ENCODE measurements at places on chromosomes 3 and 15.

GRCh38 chr3:10196389-10197052 lies 31.8 kb downstream of the IRAK2 start:
- DNase-seq: no peak

GRCh38 chr3:59424268-59425010 lies 374.6 kb upstream of the CFAP20DC start:
- DNase-seq: no peak

DNA sequence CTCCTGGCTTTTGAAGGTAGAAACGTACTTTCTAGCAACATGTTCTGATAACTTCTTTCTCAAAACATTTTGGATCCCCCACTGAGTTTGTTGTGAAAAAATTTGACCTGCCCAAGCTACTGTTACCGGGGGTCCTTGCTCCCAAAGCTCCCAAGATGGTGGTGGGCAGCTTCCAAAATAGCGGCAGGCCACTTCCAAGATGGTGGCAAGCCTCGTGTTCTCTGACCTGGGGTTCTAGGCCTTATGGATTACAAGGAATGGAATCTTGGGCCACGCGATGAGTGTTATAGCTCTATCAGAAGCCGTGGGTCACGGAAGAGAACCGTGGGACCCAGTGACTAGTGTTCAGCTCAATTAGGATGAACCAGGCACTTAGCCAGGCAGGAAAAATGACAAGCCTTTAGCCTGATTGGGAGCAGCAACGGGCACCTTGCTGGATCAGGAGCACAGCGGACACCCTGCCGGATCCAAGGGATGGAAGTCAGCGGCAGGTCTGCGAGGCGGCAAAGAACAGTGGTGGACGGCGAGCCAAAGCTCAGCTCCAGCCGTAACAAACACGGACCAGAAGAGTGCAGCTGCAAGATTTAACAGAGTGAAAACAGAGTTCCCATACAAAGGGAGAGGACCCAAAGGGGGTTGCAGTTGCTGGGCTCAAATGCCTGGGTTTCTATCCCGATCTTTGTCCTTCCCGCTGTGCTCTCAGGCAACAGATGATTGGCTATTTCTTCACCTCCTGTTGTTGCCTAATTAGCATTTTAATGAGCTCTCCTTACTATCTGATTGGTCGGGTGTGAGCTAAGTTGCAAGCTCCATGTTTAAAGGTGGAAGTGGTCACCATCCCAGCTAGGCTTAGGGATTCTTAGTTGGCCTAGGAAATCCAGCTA lies 133.3 kb downstream of the WDR72 start:
- DNase-seq: no peak

DNA sequence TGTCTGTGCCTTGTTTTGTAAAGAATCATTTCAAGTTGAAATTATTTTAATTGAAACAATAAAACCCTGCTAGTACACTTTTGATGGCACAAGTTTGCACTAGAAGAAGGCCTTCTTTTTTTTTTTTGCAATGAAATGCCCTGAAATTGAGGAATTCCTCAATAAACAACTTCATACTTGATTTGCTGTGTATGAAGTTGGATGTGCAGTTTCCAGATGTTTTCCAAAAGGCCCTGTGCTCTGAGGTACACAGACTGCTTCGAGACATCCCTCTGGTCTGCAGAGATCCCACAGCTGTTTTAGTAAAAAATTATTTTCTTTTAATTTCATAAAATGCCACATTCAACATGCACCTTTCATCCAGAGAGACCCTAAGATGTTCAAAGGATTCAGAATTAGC lies 48.9 kb downstream of the HES1 start:
- no peak for DNase-seq

DNA sequence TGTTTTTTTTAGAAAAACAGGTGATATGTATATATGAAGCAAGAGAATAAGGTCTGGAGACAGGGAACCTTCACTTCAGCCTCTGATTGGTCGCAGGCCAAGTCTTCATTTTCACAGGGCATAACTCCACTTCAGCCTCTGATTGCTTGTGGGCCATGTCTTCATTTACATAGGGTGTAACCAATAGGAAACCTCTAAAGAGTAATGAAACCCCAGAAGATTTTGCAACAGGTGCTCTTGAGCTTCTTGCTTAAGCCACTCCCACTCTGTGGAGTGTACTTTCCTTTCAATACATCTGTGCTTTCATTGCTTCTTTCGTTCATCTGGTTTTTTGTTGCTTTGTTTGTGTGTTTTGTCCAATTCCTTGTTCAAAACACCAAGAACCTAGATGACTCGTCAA lies 22.6 kb upstream of the SCG3 start:
- no peak for DNase-seq

- no peak for DNase-seq
These were observed 767.7 kb upstream of the LMCD1 start for GRCh38 chr3:7733933-7734332.

DNA sequence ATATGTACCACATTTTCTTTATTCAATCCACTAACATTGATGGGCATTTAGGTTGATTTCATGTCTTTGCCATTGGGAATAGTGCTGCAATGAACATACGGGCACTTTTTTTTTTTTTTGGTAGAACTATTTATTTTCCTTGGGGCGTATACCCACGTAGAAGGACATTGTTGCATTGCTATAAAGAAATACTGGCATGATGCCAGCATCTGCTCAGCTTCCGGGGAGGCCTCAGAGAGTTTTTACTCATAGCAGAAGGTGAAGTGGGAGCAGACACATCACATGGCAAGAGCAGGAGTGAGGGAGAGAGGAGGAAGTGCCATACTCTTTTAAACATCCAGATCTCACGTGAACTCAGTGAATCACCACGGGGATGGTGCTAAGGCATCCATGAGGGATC lies 197.0 kb downstream of the SQOR start:
- no peak for DNase-seq

GRCh38 chr3:193620650-193621049 lies 27.6 kb downstream of the OPA1 start:
- peak; percentile 28 for DNase-seq

- DNase-seq: no peak
These were observed 8.3 kb upstream of the CIB2 start for GRCh38 chr15:78139578-78139977.

GRCh38 chr15:38671675-38672254 lies 107.2 kb upstream of the RASGRP1 start:
- DNase-seq: no peak

DNA sequence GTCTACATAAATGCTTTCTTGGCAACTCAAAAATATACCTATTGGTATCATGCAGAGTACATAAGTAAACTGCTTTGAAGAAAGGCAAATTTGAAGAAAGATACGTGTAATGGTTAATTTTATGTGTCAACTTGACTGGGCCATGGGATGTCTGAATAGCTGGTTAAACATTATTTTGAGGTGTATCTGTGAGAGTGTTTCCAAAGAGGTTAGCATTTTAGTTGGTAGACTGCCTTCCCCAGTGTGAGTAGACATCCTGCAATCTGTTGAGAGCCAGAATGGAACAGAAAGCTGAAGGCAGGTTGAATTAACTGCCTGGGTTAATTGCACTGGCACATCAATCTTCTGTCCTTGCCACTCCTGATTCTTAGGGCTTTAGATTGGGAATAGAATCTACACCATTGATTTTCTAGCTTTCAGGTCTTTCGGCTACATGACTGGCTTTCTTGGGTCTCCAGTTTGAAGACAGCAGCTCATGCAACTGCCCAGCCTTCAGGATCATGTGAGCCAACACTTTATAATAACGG lies 98.3 kb downstream of the CMSS1 start:
- DNase-seq: no peak

DNA sequence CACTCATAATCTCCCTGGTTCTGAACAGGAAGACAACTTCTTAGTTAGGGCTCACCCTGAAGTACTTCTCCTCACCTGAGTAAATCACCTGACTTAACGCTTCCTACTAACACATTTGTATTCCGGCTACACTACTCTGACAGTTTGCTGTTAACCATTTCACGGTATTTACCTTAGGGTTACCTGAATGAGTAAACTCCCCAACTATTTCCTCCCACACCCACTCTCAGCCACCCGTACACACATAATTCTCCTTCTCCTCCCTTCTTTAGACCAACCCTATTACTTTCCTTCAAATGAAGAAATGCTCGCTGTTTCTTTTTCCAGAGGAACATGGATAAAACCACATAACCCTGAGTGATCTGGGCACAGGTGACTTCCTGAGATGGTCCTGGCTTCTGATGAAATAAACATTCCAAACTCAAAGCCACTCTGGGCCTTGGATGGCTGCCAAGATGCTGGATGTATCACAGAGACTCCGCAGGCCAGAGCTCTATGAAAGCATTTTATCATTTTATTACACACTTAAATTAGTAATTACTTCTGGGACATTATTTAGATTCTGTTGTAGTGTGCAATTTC lies 183.6 kb upstream of the ATP11B start:
- no peak for DNase-seq

DNA sequence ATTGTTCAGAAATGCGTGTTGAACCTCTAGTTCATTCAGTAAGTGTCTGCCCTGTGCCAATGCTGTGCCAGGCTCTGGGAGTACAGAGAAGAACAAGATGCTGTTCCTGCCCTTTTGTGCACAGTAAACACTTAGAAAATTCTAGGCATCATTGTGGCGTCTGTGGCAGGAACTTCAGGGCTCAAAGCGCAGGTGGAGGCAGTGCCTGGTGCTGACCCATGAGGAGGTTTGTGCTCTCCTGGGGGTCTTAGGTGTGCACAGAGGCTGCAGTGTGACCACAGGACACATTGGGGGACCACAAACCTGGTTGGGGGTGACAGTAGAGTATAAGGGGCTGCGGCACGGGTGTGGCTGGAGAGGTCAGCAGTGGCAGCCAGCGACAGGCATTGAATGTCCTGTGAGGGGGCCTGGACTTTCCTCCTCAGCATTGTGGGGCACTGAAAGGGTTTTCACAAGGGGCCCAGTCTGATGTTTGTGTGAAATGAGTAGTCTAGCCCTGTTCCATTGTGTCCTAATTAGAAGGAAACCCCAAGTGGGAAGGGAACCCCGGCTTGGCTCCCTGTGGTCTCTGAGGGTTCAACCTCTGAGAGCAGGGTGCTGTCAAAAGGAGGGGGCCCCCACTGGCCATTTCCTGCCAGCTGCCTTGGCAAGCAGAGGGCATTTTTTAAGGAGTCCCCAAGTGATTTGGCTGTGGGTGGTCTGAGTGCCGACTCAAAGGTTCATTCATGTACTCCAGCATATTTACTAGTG lies 20.9 kb downstream of the MRAS start:
- DNase-seq: no peak

- no peak for DNase-seq
These were observed 42.1 kb downstream of the MINAR1 start for GRCh38 chr15:79474252-79474651.

GRCh38 chr15:89654847-89655805 lies at the start of gene KIF7:
Gene KIF7, minus strand, starts transcription at chr15:89655467. Its CDS starts 2,537 bp downstream, at chr15:89652930.
- DNase-seq: peak; percentile 59

- no peak for DNase-seq
These were observed 131.5 kb downstream of the WNT7A start for GRCh38 chr3:13748276-13748879.

GRCh38 chr3:126960604-126960995 lies 22.3 kb upstream of the PLXNA1 start:
- DNase-seq: no peak

DNA sequence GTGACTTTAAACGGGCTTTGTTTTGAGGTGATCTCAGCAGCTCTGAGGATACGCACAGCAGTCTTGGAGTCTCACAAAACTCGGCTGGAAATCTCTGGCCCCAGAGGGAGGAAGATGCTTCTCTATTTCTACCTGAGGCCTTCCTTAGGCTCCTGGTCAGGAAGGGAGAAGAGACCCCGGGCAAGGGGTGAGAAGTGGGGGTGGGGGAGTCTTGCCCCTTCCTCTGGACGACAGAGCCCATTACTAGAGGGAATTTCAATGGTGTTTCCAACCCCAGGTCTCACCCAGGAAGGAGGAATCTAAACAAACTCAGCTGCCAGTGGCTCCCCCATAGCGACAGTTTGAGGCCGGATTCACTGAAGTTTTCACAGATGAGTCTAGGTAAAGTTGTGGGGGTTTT lies 37.4 kb upstream of the PCSK6 start:
- DNase-seq: peak; percentile 6

DNA sequence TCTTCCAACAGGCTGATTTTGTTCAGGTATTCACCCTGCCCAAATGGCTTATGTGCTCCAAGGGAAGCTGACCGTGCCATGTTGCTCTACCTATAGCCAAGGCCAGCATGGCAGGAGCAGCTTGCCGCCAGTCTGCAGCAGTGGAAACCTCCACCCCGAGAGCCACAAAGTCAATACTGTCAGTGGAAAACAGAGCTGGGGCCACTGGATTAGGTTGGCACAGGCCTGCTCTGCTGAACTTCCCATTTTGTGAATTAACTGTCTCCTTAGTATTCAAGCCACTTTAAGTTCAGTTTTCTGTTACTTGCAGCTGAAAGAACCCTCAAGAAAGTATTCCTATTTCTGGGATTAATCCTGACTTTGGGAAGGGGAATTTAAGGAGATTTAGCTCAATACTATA lies 63.8 kb upstream of the XCR1 start:
- DNase-seq: no peak

DNA sequence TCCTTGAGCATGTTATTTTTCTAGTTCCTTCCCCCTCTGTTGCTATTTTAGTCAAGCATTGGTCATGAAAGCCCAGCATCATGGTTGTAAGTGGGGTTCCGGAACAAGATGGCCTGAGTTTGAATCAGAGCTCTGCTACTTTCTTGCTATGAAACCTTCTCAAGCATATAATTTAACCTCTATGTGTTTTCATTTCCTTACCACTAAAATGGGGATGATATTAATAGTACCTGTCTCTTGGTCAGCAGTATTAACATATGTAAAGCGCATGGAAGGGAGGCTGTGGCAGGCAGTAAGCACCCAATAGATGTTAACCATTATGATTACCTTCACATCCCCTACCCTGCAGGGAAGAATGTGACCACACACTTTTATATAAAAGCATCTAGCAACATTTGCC lies 14.3 kb upstream of the SPRED1 start:
- DNase-seq: no peak

DNA sequence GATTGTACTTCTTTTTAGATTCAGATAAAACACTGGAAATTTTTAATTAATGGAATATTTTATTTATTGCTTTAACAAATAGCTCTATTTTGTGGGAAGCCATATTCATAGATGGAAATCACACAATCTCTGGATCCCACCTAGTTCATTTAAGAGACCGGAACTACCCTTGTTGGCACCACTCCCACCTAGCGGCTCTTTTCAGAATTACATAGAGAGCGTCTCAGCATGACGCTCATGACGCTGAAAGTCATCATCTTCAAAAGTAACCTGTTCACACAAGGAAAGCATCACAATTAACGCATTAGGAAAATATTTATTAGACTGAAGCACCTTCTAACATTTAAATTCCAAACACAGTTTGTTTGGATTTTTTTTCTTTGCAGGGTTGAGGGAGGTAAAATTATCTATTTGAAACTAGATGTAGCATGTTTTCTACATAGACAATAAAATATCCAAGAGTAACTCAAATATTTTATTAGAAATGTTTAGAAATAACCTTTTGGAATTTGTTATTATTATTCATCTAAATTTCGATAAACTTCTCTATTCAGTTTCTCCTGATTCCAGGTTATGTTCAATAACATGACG lies 214.9 kb upstream of the ARRDC4 start:
- DNase-seq: peak; percentile 35

DNA sequence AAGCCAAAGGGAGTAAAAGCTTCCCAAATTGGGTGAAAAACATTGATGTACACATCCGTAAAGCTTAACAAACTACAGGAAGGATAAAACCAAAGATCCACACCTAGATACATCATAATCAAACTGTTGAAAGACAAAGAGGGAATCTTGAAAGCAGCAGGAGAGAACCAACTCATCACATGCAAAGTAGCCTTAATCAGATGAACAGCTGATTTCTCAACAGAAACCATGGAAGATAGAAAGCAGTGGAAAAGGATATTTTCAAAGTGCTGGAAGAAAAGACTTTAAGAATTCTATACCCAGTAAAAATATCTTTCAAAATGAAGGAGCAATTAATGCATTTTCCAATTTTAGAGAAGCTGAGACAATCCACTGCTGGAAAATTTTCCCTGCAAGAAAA lies 36.8 kb downstream of the CHRNA7 start:
- no peak for DNase-seq
